ENCODE measurements at places on chromosomes 7 and 10.

DNA sequence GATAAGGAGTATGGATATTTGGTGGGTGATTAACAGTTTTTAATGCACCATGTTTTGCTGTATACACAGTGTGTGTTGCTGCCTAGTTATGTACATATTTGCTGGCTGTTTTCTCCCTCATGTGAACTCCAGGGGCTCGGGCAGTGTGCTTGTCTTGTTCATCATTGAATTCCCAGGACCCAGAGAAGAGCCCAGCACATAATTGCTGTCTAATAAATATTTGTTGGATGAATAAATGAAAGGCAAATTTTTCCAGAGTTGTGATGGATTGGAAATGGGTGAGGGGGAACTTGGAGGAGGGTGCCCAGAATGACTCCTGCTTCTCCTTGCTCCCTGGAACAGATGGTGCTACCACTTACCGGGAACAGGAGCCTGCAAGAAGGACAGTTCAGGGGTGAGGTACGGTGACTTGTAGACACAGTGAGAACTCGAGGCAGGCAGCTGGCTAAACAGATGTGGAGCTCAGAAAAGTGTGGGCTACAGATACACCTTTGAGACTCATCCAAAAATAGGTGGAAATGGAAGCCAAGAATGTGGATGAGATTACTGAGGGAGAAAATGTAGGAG lies 586.8 kb upstream of the MGMT start:
- no peak for DNase-seq

DNA sequence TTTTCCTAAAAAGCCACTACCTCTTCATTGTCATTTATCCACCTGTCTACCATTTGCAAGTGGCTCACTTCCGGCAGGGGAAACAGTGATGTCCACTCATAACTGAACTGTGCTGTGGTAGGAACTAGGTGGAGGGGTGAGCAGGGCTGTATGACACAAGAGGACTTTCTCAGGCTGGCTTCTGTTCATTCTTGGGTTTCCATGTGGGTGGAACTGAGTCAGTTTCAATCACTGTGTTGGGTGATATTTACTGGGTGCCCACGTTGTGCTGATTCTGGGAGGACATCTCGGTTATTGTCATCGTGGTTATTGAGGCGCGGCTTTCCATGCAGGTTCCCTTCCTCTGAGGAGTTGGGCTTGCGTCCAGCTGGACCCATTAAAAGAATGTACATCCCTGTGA lies 38.8 kb downstream of the RAMP3 start:
- no peak for DNase-seq

- DNase-seq: no peak
These were observed 22.1 kb downstream of the HDAC9 start for GRCh38 chr7:18517646-18518045.

GRCh38 chr7:66769833-66770512 lies 29.4 kb downstream of the RABGEF1 start:
- no peak for DNase-seq

- no peak for DNase-seq
These were observed 81.1 kb downstream of the IDE start for GRCh38 chr10:92492748-92493240.

- no peak for DNase-seq
These were observed 169.0 kb downstream of the CREB5 start for GRCh38 chr7:28581351-28581750.

GRCh38 chr7:65251851-65252620 lies 121.6 kb upstream of the ZNF92 start:
- DNase-seq: peak; percentile 26

GRCh38 chr7:43302211-43302711 lies 189.8 kb downstream of the HECW1 start:
- DNase-seq: peak; percentile 60

DNA sequence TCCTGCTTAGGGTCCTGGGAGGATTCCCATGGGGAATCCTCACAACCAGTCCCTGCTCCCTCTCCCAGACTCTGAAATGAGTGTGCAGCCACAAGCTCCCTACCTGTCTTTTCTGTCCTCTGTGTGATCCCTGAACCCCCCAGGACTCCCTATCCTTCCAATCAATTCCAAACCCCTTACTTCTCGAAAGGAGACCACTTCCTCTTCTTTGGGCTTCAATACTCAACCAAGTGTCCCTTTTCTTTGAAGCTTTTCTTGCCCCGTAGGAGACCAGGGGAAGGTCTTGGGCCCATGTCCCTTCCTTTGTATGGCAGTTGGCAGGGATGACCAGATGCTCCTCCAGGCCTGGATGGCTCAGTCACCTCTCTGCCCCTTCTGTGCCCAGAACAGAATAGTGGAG lies 1.7 kb downstream of the AEBP1 start:
- DNase-seq: no peak

DNA sequence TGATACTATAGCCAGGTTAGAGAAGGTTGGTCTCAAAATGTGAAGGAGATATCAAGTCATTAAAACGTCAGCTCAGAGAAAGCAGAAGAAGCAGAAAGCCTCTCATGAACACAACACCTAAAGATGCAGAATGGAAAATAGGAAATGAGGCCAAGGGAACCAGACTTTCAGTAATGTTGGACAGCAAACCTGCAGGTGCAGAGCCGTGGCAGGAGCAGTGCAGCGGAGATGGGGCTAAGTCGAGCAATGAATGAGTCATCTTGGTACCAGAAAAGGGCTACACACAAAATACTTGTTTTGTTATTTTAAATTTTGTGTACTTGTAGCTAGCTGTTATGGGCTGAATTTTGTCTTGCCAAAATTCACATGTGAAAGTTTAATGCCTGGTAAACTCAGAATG lies 479.6 kb upstream of the POM121L12 start:
- DNase-seq: no peak

- no peak for DNase-seq
These were observed 28.9 kb downstream of the ZNF25 start for GRCh38 chr10:37947526-37947925.

DNA sequence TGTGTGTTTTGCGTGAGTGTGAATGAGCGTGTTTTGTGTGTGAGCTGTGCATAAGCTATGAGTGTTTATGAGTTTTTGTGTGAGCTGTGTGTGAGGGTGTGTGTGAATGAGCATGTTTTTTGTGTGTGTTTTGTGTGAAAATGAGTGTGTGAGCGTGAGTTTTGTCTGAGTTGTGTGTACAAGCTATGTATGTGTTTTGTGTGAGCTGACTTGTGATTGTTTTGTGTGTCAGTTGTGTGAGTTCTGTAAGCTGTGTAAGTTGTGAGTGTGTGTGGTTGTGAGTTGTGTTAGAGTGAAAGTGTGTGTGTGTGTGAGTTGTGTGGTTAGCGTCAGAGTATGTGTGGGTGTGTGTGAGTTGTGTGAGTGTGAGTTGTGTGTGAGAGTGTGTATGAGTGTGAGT lies 343.2 kb downstream of the PTPRN2 start:
- no peak for DNase-seq

DNA sequence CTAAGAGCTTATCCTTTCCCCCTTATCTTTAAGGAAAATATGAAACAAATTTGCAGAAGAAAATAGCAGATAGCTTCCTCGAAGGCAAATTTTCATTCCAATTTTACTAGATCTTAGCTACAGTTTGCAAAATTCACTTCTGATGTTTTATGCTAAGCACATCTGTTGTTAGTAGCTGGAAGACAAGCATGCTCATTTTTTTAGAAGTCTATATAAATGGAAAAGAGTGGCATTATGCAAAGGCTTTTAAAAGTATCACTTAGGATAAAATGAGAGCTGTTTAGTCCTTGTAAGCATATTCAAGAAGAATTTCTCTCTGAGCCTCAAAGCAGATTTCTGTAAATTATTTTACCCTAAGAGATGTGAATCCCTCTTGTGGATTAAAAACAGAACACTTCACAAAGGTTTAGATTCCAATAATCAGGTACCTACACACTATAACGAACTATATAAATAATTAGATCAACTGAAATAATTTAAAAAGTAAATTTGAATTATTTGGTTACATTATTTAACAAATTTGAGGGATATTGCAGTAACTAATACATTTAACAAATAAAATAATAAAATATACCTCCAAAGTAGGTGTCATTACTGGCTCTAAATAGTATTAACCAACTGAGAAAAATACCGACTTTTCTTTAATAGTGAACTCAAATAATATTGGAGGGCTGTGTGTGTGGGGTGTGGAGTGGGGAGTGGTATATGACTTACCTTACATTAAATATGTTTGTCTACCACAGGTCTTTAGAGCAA lies 307.1 kb downstream of the SEMA3D start:
- no peak for DNase-seq

- DNase-seq: no peak
These were observed 14.5 kb downstream of the PSAP start for GRCh38 chr10:71836596-71836974.

- no peak for DNase-seq
These were observed 806.1 kb downstream of the TNS3 start for GRCh38 chr7:46775776-46776175.

DNA sequence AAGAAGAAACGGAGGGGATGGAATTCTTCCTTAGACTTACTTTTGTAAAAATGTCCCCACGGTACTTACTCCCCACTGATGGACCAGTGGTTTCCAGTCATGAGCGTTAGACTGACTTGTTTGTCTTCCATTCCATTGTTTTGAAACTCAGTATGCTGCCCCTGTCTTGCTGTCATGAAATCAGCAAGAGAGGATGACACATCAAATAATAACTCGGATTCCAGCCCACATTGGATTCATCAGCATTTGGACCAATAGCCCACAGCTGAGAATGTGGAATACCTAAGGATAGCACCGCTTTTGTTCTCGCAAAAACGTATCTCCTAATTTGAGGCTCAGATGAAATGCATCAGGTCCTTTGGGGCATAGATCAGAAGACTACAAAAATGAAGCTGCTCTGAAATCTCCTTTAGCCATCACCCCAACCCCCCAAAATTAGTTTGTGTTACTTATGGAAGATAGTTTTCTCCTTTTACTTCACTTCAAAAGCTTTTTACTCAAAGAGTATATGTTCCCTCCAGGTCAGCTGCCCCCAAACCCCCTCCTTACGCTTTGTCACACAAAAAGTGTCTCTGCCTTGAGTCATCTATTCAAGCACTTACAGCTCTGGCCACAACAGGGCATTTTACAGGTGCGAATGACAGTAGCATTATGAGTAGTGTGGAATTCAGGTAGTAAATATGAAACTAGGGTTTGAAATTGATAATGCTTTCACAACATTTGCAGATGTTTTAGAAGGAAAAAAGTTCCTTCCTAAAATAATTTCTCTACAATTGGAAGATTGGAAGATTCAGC lies 158.7 kb upstream of the LANCL2 start:
- DNase-seq: no peak

- no peak for DNase-seq
These were observed 57.7 kb upstream of the CDK14 start for GRCh38 chr7:90538405-90538804.

DNA sequence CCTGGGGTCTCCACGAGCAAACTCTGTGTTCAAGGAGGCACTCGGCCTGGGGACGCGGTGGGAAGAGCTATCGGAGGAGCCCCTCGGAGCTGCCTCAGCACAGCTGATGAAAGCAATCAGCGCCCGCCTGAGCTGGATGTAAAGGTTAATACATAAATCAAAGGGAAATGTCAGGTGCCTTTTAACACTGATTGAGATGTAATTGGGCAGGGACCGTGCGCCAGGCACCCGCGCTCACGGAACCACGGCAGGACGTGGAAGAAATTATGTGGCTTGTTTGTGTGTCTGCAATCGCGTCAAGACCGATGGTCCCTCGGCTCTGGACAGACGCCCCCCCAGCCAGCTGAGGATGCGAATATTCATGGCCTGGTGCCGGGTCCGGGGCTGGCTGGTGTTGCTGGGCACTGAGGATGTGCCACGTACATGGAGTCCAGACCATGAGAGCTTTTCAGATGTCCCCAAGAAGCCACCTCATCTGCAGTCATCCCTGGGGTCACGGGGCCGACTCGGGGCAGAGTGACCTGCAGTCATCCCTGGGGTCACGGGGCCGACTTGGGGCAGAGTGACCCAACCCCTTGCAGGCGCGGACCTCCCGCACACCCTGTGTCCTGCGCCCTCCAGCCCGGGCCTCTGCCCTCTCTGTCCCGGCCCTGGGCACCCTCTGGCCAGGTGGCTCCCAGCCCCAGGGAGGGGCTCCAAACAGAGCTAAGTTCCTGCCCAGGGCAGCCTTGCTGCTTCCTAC lies 15.6 kb downstream of the FOXL3 start:
- no peak for DNase-seq

- peak; percentile 50 for DNase-seq
These were observed at the start of gene LIMK1 for GRCh38 chr7:74083117-74083876. TSS of gene LIMK1 (plus strand) at chr7:74083804. CDS start at chr7:74083991, 187 bp downstream.

- DNase-seq: peak; percentile 7
These were observed 15.3 kb upstream of the SUN1 start for GRCh38 chr7:816751-817671.

DNA sequence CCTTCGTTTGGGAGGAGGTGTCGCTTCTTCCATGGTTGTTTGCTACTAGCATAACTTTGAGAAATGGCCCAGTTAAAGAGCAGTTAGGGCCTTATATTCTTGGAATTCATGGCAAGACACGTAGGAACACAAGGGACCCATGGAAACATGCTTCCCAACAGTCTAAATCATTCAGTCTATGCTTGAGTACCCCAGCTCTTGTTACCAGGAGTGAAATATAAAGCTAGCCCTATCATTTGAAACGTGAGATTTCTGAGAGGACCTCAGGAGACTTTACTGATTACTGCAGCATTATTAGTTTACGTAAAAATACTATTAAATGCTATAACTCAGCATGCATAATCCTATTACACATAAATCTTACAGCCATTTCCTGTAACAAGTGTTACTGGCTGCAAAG lies 328.6 kb upstream of the CDC14C start:
- no peak for DNase-seq

DNA sequence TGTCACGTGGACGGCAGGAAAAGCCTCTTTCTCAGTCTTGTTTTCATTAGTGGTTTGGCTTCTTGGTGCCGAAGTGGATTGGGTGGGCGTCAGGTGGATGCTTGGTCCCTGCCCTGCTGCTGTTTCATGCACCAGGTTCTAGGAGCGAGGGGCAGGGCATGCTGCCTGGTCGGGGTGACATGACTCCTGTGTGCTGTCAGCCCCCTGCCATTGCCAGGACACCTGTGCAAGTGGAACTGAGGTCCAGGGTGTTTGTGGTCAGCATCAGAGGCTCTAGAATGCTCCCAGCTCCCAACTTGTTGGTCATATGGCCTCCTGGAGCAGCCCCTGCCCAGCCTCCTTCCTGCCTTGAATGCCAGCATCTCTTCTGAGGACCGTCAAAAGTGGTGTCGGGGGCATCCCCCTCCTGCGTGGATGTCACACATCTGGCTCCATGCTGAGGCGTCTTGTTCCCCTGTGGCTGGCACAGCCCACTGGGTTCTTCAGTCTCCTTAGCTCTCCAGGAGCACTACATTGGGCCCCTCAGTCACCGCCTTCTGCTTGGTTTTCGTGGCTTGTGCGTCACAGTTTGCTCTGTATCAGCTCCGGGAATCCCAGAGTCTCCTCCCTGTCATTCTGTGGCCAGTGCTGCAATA lies 24.8 kb downstream of the ADCY1 start:
- DNase-seq: no peak

- no peak for DNase-seq
These were observed 16.8 kb downstream of the GNG11 start for GRCh38 chr7:93938293-93938692.

DNA sequence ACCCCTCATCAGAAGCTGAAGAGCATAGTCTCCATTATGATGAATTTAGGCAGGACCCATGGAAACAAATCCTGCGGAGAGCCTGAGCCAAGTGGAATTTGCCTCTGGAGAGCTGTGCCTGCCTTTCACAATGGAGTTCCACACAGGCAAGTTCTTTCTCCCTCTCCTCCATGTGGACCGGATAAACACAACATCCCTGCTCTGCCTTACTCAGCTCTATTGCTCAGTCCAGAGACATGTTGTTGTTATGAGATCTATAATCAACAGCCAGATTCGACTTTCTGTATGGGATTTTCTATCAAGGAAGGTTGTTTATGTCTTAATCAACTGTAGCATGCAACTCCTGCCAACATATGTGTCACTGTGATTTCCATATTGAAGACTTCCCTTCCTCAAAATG lies 59.5 kb upstream of the ELMO1 start:
- DNase-seq: no peak
